ENCODE measurements at places on chromosomes 2 and 18.
A peak's percentile ranks its signal among the peaks of the same experiment; 100 is the strongest.

GRCh38 chr18:57931038-57931437 is 113.0 kb upstream of the NEDD4L start:
- no peak for DNase-seq

- no peak for DNase-seq
Measured at GRCh38 chr18:73879766-73880165, 267.9 kb downstream of the FBXO15 start.

DNA sequence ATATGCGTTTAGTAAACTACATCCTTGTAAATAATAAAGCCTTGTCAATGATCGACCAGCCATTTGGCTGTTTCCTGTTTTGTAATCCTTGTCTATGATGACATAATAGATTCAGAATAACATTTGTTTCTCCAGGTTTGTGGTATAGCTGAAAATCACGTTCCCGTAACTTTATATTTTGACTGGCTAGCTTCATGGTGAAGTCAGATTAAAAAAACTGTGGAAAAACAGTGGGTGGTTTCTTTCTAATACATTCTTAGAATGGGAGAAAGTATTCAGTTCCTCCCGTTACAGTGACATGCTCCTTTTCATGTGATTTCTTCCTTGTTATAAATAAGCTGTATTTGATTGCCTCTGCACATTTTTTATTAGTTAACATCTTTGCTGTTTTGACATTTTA is 366.9 kb downstream of the NYAP2 start:
- no peak for DNase-seq

GRCh38 chr2:98560256-98560771 is 48.0 kb downstream of the COA5 start:
- DNase-seq = no peak

DNA sequence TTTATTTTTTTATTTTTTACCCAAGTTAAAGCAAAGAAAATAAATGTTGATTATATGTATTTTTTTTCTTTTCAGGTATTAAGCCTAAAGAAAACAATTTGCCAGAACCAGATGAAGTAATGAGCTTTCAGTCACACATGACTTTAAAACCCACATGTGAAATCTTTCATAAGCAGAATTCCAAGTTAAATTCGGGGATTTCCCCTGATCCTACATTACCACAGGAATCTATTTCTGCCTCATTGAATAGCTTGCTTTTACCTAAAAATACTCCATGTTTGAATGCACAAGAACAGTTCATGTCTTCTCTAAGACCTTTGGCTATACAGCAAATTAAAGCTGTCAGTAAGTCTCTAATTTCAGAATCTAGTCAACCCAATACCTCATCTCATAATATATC is 26.6 kb downstream of the GEN1 start:
- DNase-seq = no peak

- DNase-seq = peak; percentile 59
Measured at GRCh38 chr2:239264492-239264837, 136.4 kb downstream of the HDAC4 start.

DNA sequence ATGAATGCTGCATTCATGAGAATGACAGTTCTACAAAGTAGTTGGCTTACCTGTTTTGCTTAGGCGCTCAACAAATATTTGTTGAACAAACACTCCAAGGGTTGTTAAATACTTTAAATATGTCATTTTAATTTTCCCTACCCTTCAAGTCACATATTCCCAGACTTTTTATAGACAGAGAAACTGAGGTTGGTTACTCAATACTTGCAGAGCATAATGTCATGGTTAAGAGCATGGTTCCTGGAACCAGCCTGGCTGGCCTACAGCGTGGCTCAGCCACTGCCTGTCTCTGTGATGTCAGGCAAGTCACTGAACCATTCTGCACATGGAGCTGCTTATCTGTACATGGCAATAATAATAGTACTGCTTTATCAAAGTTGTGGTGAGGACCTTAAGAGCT is 120.0 kb upstream of the STK17B start:
- no peak for DNase-seq

DNA sequence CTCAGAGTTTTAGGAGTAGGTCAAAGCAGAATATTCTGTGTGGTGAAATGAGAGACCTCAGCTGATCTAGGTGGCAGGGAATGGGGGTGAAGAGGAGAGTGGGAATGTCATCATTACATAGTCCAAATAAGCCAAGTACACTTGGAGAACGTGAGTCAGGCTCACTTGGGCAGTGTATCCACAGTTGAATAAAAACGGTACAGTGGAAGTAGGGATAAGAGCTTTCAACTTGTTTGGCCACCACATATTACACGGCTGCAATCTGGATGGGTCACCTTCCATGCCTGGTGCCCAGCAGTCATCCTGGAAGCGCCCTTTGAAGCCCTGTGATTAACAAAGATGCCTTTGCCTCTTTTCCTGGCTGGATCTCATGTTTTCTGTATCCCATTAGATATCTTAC is 28.6 kb downstream of the MIB1 start:
- no peak for DNase-seq

- no peak for DNase-seq
Measured at GRCh38 chr2:238030422-238031155, 30.2 kb upstream of the SCLY start.

- DNase-seq = no peak
Measured at GRCh38 chr18:53909668-53910067, 314.8 kb downstream of the MBD2 start.

GRCh38 chr2:106106622-106107508 is 87.2 kb downstream of the UXS1 start:
- DNase-seq = no peak

DNA sequence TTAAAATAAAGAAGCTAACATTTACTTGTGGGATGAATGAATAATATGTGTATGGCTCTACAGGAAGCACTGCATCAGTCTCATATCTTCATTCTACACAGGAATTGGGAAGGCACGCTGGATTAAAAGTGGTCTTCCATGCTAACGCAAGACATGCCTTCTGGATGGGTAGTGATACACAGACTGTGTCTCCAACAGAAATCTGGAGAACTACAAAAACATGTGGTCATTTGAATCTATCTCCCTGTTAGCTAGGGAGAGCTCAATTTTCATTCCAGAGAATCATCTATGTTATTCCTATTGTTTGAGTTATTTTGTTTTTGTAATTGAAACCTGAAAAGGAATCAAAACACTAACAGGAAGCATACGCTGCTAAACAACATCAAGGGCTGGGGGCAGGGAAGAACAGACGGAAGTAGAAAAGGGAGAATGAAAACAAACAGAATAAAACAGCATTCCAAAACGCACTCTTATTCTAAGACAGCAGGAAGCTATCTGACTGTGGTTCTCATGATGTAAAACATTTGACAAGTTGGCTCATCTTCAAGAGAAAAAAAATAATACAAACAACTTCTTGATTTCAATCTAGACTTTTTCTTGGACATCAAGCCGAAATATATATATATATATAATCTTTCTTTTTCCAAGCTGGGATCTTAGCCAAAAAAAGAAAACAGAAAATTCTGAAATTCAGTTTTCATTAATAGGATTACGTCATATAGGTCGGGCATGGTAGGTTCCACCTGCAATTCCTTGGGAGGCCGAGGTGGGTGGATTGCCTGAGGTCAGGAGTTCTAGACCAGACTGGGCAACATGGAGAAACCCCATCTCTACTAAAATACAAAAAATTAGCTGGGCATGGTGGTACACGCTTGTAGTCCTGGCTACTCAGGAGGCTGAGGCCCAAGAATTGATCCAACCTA is 31.5 kb upstream of the ASNSD1 start:
- DNase-seq = no peak

DNA sequence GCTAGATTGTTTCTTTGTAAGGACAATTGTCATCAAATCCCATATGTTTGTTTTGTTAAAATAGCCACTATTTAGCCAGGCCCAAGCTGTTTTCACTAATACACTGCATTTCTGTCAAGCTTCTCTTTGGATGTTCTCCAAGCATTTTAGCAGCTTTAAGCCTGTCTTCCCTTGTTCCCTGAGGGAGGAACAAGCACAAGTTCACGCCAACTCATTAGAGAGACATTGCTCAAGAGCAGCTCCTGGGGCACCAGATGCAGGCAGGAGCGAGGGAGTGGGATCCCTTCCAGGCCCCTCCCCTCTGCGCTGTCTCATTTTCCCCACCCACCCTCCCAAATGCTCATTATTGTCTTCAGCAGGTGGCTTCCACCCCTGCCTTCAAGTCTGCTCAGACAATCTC is 32.6 kb upstream of the PPP3R1 start:
- no peak for DNase-seq

DNA sequence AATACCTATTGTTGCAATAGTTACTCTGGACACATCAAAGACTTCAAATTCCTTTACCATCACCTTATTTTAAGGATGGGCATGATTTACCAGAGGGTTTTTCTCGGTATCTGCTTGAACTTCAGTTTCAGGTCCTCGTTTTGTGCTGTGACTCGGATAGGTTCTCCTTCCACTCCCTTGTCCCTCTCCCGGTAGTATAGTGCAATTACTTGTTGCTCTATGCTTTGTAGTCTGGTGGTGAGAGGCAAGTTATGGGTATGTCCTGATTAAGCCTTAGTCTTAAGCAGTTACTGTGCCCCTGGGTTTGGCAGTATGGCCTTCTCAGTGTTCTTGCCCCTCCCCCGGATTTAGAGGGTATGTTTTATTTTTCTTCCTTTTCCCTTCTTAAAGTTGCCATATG is 96.6 kb downstream of the RHBDD1 start:
- no peak for DNase-seq

DNA sequence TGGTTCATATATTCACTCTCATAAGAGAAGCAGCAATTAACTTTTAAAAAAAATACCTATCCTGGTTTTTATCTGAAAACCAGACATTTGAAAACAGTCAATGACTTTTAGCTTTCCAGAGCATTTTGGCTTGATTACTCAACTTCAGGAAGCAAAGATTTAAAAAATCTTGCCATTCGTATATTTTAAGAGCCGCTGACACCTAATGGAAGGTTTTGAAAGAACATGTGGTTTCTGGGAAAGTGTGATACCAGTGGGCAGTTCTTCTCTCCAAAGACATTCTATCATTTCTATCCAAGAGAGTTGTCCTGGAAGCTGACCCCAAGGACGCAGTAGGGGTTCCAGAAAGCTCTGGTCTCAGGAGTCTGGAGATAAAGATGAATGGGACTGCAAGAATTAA is 234.7 kb downstream of the TTC32 start:
- DNase-seq = no peak

- no peak for DNase-seq
Measured at GRCh38 chr2:64210816-64211215, 66.6 kb upstream of the PELI1 start.

GRCh38 chr2:65357959-65358294 is 74.5 kb downstream of the SPRED2 start:
- DNase-seq = no peak

DNA sequence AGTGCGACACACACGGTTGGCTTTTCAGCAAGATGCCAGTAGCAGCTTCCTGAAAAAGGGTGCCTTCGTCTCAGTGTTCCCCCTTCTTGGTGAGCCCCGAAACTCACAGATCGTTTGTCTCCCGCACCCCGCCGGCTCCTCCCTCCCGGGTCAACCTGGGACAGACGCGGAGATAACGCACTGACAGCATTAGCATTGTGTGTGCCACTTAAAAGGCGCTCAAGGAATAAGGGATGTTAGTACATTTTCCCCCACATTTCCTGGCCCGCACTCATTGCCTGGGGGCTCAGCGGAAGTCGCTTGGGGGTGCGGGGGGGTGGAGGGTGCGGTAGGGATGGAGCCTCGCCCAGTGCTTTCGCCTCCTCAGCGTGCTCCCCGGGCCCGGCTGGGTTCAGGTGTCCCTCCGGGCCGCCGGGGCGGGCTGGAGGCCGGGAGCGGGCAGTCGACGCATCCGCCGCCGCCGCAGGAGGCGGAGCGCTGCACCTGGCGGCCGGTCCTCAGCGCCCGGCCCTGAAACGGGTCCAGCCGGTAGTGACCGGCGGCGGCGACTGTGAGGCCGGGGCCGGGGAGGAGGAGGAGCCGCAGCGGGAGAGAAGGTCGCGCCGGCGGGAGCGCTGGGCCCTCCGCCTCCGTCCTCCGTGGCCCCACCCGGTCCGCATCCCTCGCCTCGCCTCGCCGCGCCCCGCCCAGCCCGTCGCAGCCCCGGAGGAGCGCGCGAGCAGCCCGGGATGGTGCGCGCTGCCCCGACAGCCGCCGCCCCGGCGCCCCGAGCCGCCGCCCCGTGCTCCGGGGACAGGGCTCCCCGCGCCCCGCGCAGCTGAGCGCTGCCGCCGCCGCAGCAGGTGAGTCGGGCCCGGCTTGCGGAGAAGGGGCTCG is at the start of gene MFSD6:
TSS of gene MFSD6 (plus strand) at position 694 of the 876 bp plus-strand sequence. CDS start 27,675 bp downstream, outside the sequence.
- DNase-seq = peak; percentile 78

GRCh38 chr2:172968061-172968469 is 107.6 kb upstream of the MAP3K20 start:
- no peak for DNase-seq

Data from activated T-cell treated with anti-CD3 and anti-CD28 coated beads, Interleukin-2, amount 50 U/mL, for 48 hours (primary cell).